Natural killer cell treated with Interleukin-12 subunit alpha and Interleukin-12 subunit beta and Interleukin-15 and Interleukin-18, amount 100 ng/mL, for 72 hours (primary cell): ENCODE measurements at places on chromosomes 1 and 21. TPM values are rescaled to one million over a fixed set of nuclear protein-coding genes. Genes with fewer than 3 reads are reported as not detected.

DNA sequence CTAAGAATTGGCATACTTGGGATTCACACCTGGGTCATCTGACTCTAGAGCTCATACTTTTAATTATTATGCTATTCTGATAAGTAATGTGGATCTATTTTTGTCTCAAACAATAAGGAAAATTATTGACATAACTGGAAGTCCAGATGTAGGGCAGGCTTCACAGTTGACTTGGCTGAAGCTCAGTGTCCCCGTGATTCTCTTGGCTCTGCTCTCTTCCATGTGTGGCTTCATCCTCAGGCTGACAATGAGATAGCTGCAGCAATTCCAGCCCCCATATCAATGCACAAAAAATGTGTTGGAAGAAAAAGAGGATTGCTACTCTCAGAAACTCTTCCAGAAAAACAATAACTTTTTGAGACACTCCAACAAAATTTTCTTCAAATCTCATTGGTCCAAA is 23.8 kb downstream of the HSD11B1 start:
- no peak for DNase-seq

GRCh38 chr1:6794164-6794563 is 8.9 kb downstream of the CAMTA1 start:
- DNase-seq: no peak

- no peak for DNase-seq
Measured at GRCh38 chr1:10793129-10793651, 3.3 kb downstream of the CASZ1 start.

Gene RSRP1
- 171 TPM for total RNA-seq

- DNase-seq: no peak
Measured at GRCh38 chr1:60225486-60225885, 151.9 kb upstream of the C1orf87 start.

- no peak for DNase-seq
Measured at GRCh38 chr21:46624050-46624449, 11.4 kb upstream of the PRMT2 start.

GRCh38 chr1:217661407-217661806 is 30.3 kb downstream of the SPATA17 start:
- DNase-seq: no peak

DNA sequence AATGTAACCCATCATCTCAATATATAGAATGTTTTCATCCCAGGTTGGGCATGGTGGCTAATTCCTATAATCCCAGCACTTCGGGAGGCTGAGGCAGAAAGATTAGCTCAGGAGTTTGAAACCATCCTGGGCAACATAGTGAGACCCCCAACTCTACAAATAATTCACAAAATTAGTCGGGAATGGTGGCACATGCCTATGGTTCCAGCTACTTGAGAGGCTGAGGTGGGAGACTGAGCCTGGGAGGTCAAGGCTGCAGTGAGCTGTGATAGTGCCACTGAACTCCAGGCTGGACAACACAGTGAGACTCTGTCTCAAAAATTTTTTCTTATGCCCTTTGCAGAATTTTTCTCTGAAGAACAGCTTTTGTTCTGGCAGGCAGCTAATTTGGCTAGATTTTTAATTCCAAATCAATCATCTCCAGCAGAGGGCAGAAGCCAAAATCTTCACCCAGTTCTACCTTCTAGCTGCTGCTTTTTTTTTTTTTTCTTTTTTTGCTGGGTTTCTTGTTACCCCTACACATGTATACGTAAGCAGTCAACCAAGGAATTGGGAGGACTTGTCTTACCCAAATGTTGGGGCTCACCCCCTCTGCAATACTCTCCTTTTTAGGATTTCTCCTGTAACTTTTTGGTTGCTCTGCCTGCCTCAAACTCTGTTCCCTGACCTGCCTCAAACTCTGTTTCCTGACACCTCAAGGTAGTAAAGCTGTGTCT is 2.7 kb upstream of the RAD54L start:
- DNase-seq: no peak

DNA sequence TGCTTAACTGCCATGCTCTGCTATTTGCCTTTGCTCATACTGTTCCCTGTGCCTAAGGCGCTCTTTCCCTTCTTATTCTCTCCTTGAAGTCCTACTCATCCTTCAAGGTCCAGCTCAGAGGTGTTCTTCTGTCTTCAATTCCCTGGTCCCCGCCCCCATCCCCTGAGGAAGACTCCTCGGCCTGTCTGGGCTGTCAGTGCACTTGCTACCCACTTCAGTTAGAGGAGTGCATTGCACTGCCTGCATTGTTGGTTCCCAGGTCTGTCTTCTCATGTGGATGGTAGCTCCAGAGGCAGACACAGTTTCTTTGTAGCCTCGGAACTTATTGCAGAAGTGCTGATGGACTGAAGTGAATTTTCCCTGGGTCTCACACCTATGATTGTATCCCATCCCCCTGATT is 194.0 kb downstream of the C1orf94 start:
- no peak for DNase-seq

DNA sequence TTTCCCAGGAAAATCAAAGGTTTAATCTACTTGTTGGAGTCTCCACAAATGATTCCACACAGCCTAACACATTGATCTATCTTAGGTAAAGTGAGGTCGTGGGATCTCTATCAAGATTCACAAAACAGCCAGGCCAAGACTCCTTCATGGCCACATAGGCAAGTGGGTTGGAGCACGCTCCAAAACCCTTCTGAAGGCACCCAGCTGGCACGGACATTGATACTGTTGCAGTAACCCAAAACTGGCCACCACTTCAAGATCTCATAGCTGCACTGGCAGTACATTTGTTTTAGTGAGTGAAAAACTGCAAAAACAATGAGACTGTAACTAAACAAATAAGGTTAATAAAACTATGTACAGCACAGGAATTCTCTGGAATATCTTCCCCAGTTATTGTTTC is 61.9 kb downstream of the COLGALT2 start:
- DNase-seq: no peak

DNA sequence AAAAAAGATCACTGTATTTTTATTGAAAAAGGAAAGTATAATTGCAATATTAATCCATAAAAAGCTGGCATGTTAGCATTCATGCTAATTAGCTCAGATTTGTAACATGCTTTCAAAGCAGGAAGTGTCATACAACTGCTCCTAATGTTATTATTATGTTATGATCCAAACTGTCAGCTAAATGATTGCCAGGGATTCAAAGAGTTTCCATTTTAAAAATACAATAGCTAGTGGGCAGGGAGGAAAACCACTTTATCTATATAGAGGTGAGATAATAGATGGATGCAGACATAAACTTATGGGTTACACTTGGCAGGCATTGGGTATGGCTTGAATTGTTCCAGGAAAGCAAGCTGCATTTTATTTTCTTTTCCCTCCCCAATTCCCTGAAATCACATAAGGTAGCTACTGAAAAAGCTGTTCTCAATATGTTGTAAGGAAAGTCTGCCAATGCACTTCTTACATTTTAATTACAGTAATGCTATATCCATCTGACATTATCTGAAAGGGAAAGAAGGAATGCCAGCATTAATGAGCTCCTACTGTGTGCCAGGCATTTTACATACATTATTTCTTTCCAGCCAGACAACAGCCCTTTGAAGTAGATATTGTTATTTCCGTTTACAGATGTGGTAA is 9.8 kb upstream of the MYSM1 start:
- no peak for DNase-seq

Gene NEXN
- not detected for total RNA-seq

Gene RAB25
- total RNA-seq: not detected

Gene ID3
- 5.0 TPM for total RNA-seq

Gene SLC16A4
- total RNA-seq: 0.48 TPM

Gene NECTIN4
- not detected for total RNA-seq

Gene YBX1
- 459 TPM for total RNA-seq

Gene RIMKLA
- 8.8 TPM for total RNA-seq

- no peak for DNase-seq
Measured at GRCh38 chr21:46667741-46668380, 32.4 kb downstream of the PRMT2 start.

Gene MTF1
- total RNA-seq: 65.3 TPM

DNA sequence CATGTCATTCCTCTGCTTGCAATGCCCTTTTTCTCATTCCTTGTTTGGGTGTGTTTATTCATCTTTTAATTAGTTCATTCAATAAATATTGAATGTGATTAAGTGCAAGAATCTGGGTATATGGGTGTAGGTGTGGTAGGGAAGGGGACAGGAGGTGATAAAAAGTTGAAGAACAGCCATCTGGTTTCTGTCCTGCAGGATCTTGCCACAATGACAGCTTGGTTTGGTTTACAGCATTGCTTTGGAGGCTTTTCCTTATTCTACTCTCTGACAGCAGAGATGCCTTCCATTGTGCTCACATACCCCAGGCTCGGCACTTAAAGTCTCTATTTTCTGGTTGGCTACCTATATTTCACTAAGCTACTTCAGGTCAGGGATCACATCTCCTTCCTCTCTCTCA is 3.0 kb upstream of the REG4 start:
- no peak for DNase-seq

GRCh38 chr1:19065526-19066247 is 109.2 kb upstream of the IFFO2 start:
- no peak for DNase-seq

Gene DUSP23
- 14.4 TPM for total RNA-seq

DNA sequence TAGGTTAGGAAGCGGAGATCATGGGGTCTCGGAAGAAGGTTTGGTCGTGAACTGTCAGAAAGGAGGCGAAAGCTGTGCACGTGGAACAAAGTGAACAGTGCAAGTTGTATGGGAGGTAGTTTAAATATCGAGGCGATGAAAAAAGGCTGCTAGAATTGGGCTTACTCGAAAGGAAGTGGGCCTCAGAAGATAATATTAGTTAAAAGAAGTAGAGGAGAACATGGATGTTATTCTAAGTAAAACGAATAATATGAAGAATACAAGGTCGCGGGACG is 571 bp downstream of the WDR3 start:
- DNase-seq: no peak

DNA sequence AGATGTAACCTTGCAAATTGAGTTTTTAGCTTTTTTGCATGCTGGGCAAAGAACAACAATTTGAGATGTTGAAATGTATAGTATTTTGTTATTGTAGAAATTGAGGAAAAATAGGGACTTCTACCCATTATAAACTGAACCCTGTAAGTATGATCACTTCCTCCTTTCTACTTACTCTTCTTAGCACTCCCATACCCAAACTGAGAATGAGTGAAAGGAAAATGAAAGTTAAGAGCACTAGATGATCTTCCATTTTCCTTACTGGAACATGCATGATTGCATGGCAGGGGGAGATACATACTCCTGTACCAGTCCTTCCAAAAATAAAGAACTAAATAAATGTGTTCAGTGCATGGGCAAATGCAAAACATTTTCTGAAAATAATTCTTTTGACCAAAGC is 107.4 kb upstream of the KIAA1614 start:
- no peak for DNase-seq

DNA sequence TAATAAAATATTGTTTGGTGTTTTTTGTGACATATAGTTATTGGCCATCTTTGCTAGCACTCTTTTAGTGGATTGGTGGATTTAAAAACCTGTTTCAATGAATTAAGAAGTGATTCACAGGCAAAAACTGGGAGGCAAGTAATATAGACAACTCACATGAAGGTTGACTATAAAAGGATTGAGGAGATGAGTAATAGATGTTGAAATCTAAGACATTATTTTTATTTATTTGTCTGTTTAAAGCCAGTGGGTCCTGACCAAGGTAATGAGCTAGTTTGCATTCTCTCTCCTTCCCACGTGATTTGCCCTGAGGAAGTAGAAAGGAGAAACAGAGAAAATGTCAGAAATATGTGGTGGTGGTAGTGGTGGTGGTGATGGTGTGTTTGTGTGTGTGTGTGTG is 351.5 kb upstream of the ZP4 start:
- DNase-seq: no peak

Gene TNFSF18
- 0.36 TPM for total RNA-seq

Gene PGLYRP4
- total RNA-seq: not detected

DNA sequence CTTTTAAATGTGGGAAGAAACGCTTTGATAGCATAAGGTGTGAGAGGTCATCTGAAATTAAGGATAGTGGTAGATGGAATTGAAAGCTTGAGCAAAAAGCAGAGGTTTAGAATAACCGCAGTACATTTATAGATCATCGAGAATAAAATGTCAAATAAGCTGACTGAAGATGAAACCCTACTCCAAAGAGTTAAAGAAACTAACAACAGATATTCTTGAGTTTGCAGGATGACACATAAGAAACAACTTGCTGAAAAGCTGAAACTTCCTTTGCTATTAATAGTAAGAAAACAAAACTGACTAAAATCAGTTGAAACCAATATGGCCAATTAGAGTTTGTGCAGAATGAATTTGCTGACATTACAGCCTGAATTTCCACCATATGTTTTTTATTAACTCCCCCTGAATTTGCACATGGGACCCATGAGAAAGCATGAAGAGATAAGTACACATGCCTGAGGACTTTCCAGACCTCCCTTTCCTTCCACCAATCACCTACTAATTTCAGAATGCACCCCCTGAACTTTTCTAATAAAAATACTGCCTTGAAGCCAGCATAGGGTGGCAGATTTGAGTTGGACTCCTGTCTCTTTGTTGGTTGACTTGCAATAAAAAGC is 1.7 kb upstream of the C1orf185 start:
- no peak for DNase-seq

DNA sequence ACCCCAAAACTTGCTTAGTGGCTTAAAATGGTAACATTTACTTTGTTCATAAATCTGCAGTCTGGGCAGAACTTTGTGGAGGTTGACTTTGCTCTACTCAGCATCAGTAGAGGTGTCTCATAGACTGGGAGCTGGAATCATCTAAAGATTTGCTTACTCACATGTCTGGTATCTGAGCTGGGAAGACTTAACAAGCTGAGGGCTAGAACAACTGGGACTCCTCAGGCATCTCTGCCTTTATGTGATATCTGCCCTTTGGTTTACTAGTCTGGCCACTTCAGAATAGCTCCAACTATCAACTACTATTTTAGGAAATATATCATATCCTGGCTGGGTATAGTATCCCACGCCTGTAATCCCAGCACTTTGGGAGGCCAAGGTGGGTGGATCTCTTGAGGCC is 82.5 kb downstream of the C4BPA start:
- DNase-seq: no peak

DNA sequence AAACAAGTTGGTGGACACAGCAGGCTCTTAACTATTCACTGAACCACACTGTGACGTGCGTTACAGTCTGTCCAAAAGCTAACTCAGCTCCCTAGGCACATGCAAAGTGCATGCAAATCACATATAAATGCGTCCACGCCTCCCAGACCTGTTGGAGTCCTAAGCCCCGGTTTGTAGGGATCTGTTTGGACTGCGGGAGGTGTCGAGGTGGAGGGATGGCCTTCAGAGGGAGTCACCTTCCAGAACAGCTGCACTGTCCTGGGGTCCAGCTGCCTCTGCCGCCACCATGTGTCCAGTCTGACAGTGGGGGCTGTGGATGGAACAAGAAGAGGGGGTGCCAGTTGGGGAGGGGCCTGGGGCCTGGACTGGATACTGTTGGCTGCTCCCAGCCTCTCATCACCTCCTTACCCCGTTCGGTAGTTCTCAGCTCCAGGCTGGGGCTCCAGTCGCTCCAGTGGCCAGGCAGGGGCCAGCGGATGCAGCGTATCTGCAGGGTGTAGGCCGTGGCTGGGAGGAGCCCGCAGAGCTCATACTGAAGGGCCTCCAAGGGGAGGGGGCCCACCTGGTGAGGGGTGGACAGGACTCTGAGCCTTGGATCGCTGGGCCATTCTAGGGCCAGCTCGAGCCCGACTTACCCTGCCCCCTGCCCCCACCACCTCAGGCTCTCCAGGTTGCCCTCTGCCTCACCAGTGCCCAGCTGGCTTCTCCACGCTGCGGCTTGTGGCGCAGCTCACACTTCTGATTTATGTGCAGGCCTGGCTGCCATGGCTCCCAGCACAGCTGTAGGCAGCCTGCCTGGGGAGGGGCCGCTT is 7.9 kb upstream of the MRPS15 start:
- DNase-seq: no peak
